IgD-negative memory B cell (primary cell): ENCODE measurements at places on chromosomes 7 and 10. TPM values are rescaled to one million over a fixed set of nuclear protein-coding genes. Genes with fewer than 3 reads are reported as not detected.

The IFRD1 gene
- 38.4 TPM for polyA plus RNA-seq

The PLPP4 gene
- polyA plus RNA-seq = not detected

The HTRA1 gene
- polyA plus RNA-seq = not detected

The SYNPO2L gene
- not detected for polyA plus RNA-seq

The FAM221A gene
- polyA plus RNA-seq = 3.6 TPM

The TYW1B gene
- 3.6 TPM for polyA plus RNA-seq

The ASAH2 gene
- polyA plus RNA-seq = 1.5 TPM

The GPNMB gene
- polyA plus RNA-seq = not detected

The CCDC136 gene
- polyA plus RNA-seq = 0.85 TPM

The ZNF239 gene
- polyA plus RNA-seq = 1.5 TPM

The ABCA13 gene
- not detected for polyA plus RNA-seq

The ACSL5 gene
- polyA plus RNA-seq = 52.3 TPM

The SPAM1 gene
- not detected for polyA plus RNA-seq

The MCM10 gene
- polyA plus RNA-seq = not detected

The WEE2 gene
- polyA plus RNA-seq = not detected

The CLRN3 gene
- not detected for polyA plus RNA-seq

The TWIST1 gene
- not detected for polyA plus RNA-seq
